ENCODE measurements at places on chromosomes 7 and 10.

DNA sequence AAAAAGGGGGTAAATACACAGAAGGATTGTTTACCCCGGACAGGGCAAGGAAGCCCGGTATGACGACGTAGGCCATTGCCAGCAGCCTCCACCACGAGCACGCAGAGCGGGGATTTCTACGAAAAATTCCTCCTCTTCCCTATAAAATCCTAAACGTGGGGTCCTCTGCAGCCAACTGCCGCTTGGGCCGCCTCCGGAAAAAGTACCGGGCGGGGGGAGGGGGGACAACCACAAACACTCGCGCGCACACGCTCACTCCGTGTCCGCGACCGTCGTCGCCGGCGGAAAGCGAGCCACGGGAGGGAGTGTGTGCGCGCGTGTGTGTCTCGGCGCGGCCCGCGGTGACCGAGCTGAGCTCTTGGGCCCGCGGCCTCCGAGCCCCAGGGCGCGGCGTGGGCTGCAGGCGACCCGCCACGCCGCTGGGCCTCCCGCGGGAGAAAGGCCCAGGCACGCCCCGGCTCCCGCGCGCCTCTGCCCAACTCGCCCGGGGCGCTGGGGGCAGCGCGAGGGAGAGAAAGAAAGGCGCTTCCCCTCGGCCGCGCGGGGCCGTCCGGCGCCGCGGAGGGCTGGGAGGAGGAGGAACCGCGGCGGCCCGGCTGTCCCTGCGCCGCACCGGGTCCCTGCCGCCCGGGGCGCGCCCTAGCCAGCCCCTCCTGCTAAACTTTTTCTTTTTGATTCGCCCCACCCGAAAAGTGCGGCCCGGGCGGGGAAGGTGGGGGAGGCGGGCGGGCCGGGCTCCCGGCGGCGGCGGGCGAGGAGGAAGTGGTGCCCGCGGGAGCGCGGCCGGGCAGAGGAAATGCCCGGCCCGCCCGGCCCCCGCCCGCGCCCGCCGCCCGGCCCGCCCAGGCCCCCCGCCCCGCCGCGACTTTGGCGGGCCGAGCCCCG, 1.5 kb downstream of the CTBP2 start:
- DNase-seq: no peak

DNA sequence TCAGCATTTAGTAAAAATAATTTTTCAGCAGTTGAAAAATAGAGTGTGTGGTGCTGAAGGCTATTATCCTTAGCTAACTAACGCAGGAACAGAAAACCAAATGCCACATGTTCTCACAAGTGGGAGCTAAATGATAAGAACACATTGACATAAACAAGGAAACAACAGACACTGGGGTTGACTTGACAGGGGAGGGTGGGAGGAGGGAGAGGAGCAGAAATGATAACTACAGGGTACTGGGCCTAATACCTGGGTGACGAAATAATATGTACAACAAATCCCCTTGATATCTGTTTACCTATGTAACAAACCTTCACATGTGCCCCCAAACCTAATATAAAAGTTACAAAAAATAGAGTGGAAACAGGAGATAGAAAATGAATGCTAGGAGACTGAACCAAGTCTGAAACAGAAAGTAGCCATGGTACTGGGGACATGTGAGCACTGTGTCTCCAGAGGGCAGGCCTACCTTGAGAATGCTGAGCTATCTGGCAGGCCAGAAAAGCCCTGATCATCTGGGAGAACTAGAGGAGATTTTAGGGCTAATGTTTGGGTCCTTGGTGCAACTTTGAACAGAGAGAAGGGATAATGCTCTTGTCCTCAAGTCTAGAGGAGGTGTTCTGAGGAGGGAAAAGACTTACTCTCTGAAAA, 4.7 kb upstream of the EFCAB10 start:
- DNase-seq: no peak

DNA sequence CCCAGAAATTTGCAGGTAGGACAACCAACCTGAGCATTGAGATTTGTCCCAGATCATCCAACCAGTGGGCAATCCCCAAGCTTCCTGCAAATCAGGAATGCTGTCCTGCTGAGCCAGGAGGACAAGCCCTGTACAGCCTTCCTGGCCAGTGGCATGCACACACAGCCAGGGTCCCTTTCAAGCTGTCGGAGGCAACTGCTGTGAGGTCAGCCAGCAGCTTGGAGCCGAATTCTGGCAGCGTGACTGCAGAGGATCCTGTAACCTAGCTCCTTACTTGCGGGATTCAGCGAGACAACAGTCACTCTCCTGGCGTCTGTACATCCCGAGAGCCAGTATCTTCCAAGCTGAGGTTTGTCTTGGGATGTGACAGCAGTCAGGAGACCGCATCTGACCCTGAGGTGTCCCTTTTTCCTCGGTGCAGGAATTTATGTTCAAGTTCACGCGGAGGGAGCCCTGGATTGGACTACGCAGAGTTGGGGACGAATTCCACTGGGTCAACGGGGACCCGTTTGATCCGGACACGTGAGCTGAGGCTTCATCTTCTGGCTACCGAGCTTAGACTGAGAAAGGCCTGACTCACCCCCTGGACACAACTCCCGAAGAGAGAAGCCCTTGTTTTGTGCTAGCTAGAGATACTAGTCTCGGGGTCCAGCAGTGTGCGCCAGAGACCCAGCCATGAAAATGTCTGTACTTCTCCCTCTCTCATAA, 18.3 kb downstream of the CLEC2L start:
- peak; percentile 76 for DNase-seq

- DNase-seq: no peak
Observed at GRCh38 chr7:140034421-140034820, 28.3 kb downstream of the PARP12 start.

- DNase-seq: no peak
Observed at GRCh38 chr7:134890246-134891240, 95.8 kb upstream of the AGBL3 start.

GRCh38 chr7:48452218-48452617, 281.0 kb downstream of the ABCA13 start:
- DNase-seq: no peak

DNA sequence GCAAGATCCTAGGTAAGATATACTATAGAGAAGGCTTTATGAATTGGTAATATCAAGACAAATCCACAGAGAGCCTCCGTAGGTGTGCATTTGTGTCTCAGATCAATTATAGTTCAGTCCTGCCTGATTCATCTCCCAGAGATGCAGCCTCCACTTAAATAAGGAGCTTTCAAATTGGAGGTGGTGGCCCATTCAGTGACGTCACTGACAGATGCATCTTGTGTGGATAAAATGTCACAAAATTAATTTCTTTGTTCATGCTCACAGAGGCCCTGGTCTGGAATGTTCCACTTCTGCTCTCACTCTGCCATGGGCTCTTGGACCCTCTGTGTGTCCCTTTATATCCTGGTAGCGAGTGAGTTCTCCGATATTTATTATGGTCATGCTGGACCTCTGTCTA, 157.1 kb upstream of the PRSS58 start:
- DNase-seq: no peak
